LHCN-M2 (cell line): ENCODE measurements at places on chromosomes 7 and 10.
A peak's percentile ranks its signal among the peaks of the same experiment; 100 is the strongest.

- DNase-seq = peak; percentile 41
Measured at GRCh38 chr10:61452655-61453641, at the start of gene TMEM26. Gene TMEM26, minus strand, starts transcription at chr10:61453381. Its CDS starts 300 bp downstream, at chr10:61453081.

- no peak for DNase-seq
Measured at GRCh38 chr10:64023926-64024470, 502.8 kb downstream of the REEP3 start.

- DNase-seq = peak; percentile 13
Measured at GRCh38 chr7:23100697-23101096, 4.9 kb upstream of the KLHL7 start.

- DNase-seq = peak; percentile 28
Measured at GRCh38 chr10:132685101-132685891, 100.7 kb downstream of the NKX6-2 start.

DNA sequence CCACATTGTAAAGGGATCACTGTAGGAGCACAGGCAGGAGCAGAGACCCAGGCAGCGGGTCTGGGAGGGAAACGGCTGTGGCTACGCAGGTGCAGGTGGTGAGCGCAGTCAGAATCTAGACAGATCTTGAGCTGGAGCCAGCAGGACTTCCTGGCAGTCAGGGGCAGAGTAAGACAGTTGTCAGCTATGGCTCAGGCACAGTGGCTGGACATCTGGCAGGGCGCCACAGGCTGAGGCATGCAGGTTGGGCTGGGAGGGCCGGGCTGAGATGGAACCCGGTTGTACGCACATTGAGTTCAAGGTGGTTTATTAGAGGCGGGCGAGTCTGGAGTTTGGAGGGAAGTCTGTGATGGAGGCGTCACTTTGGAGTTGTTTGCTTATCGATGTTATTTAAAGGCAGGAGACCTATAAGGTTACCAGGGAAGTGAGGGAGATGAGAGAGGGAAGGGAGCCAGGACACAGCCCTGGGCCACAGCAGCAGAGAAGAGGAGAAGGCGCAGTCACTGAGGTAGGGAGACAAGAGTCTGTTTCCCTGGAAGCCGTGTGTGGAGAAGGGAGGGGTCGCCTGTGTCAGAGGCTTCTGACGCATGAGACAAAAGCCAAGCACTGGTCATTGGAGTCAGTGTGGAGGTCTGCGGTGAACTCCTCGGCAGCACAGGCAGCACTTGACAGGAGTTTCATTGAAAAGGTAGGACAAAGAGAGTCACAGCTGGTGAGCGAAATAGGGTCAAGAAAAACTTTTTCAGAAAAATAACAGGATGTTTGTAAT, 73.8 kb downstream of the LANCL2 start:
- no peak for DNase-seq

- no peak for DNase-seq
Measured at GRCh38 chr7:151233804-151234203, 1.5 kb downstream of the CHPF2 start.

DNA sequence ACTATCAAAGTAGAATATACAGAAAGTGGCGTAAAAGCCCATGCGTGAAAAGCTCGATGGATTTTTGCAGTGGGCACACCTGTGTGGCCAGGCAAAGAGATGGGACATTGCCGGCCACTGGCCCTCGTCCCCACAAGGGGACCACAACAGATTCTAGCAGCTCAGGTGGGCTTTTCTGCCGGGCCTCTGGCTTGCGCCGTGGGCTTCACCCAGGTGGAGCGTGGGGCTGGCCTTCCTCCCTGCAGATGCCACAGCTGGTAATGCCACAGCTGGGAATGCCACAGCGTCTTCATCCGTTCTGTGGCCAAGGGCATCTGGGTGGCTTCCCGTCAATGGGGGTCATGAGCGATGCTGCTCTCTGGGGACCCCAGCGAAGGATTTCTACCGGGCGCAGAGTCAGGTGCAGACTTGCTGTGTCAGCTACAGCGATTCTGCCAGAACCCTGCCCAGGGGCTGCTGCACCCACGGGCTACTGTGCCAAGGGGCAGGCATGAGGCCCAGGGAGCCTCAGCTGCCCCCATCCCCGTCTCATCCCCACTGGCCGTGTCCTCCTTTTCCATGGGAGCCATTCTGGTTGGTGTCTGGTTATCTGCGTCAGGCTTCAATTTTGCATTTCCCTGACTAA, 52.5 kb upstream of the NKX6-2 start:
- DNase-seq = no peak

- no peak for DNase-seq
Measured at GRCh38 chr10:117005527-117006055, 604 bp upstream of the SHTN1 start.

DNA sequence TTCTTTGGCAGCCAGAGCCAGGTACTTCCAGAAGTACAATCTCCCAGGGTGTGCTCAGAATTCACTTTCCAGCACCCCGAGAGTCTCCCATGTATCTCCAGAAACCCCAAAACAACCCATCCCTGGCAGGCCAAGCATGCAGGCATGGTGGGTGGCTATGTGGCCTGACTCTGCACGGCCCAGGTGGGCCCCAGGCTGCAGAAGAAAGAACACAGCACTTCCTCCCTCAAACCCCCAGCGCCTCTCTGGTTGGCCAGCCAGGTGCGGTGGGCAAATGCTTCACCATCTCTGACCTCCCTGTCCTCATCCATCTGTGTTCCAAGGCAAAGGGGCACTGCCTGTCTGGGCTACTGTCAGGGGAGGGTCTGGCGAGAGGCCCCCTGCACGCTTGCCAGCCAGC, 100.3 kb downstream of the MKI67 start:
- no peak for DNase-seq

DNA sequence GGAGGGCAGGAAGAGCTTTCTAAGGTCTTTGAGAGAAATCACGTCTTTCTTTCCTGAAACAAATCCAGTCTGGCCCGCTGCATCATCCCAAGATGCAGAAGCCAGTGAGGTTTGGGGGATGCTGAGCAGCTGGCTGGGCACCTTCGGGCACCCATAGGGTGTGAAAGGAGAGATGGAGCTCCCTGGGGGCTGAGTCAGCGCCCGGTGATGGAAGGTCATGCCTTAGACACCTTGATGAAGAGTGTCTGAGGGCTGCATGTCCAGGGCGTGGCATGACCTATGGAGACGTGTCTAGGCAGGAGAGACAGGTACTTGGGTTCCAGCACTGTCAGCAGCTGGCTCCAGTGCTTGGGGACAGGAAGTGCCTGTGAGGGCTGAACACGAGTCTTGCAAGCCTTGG, 88.3 kb downstream of the GOLGA7B start:
- no peak for DNase-seq

- DNase-seq = peak; percentile 61
Measured at GRCh38 chr10:11245510-11245909, 227.8 kb downstream of the CELF2 start.

GRCh38 chr10:83764666-83765065, 374.6 kb upstream of the GHITM start:
- no peak for DNase-seq

DNA sequence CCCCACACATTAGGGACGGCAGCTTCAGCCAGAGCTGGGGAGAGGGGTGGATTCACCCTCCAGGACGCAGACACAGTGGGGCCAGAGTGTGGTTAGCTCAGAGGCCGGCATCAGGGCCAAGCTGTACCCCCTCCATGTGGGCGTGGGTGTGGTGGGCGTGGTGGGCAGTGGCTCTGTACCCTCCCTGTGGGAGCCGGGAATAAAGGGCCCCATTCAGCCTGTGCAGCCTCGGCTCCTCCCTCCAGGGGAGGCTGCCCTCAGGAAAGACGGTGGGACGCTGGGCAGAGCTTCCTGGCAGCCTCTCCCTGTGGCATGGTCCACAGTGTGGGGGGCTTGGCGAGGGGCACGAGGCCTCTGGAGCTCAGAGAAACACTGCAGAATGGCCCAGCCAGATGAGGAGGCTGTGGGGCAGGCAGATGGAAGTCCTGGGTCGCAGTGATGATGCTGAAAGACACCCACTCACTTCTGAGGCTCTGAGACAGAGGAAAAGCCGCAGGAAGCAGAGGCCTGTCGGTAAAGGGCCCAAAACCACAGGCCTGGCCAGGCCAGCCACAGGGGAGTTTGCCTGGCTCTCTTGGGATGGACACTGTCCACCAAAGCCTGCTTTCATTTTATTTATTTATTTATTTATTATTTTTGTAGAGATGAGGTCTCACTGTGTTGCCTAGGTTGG, 108.0 kb downstream of the SH3PXD2A start:
- no peak for DNase-seq

DNA sequence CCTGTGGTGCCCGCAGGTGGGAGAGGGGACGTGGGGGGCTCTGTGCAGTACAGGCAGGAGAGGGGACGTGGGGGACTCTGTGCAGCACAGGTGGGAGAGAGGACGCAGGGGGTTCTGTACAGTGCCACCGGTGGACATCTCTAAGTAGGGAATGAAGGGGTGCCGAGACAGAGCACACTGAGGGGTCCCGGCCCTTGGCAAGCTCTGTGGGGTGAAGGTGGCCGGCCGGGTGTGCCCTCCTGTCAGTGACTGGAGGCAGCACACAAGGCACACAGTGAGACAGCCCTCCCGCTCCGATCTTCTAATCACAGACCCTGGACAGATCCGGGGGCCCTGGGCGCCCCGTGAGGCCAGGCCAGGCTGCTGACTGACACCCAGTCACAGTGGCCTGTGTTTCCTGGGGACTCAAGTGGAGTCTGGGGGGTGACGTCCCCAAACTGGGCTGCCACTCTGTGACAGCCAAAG, 11.2 kb downstream of the GPR146 start:
- DNase-seq = no peak

DNA sequence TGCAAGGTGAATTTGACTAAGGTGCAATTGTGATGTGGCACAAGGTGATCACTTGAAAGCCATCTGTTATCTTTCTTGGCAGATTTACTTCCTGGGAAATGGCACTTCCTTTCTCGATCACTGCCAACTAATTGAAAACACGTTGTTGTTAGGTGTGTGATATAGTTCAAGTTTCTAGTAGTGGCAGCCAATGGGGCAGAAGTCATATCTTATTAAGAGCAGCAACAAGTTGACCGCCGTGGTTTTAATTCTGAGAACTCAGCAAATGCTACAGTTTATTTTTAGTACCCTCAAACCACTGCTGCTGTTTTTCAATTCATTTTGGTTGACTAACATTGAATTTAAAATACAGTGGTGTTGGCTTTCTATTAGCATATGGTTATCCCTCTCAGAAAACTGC, 1.6 kb downstream of the CHN2 start:
- DNase-seq = no peak

DNA sequence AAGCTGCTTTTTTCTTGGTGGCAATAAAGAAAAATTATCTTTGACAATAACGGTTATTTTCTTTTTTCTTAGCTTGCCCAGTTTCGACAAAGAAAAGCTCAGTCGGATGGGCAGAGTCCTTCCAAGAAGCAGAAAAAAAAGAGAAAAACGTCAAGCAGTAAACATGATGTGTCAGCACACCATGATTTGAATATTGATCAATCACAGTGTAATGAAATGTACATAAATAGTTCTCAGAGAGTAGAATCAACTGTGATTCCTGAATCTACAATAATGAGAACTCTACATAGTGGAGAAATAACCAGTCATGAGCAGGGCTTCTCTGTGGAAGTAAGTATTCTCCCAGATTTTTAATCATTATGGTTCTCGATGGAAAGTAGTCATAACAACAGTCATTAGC, 33.0 kb downstream of the AKAP9 start:
- no peak for DNase-seq

- peak; percentile 39 for DNase-seq
Measured at GRCh38 chr7:157432541-157432956, 95.7 kb downstream of the DNAJB6 start.

DNA sequence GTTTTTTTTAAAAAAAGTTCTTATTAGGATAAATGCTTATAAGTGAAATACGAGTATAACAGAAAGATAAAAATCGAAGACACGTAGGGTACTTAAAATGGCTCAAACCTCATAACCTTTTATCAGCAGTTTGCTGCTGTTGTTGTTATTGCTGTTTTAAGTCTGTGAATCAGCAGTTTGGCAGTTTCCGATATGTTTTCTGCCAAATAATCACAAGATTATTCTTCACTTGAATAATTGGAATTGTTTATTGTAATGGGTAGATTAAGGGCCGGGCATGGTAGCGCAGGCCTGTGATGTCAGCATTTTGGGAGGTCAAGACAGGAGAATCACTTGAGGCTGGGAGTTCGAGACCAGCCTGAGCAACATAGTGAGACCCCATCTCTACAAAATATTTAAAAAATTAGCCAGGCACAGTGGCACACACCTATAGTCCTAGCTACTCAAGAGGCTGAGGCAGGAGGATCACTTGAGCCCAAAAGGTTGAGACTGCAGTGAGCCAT, 177.6 kb downstream of the VTI1A start:
- DNase-seq = no peak
